ENCODE measurements at places on chromosomes 12 and 14.

GRCh38 chr12:103269946-103270345 lies 225.8 kb downstream of the C12orf42 start:
- no peak for DNase-seq

GRCh38 chr12:108910336-108910735 lies 30.4 kb downstream of the DAO start:
- no peak for DNase-seq

DNA sequence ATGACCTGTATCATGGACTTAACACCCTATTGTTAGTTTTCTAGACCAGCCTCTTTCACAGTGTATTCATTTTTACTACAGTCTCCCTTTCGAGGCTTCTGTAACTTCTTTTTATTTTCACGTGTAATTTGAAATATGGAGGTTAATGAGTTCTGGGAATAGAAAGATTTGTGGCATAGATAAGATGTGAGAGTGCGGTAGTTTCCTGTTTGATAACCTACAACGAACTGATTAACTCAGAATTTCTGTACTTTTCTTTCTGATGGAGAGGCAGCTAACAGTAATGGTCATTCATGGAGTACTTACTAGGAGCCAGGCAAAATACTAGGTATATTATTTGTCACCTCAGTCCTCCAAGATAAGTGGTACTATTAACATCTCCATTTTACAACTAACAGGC lies 21.2 kb downstream of the POLR3B start:
- DNase-seq = no peak

- no peak for DNase-seq
These were observed 6.0 kb upstream of the ADCY6 start for GRCh38 chr12:48794870-48795269.

DNA sequence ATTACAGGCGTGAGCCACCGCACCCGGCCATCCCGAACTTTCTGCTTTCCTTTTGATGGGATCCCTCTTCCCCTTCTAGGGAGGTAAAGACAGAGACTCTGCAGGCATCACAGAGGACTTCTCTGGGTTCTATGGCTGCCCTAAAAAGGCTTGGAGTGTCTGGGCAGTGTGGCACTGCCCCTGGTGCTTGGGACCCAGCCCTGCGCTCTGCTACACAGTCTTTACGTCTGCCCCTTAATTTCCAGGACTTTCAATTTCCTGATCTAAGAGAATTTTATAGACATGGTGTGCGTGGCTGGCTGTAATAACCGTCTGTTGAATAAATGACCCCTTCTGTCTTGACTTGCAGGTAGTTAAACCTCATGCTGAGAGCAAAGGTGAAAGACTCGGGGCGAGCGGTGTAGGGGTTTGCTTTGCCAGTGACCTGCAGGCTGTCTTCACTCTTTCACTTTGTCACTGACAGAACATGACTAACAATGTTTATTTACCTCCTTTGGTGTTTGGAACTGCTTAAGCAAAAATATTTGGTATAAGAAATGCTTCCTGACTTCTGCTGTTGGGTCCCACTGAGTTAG lies 110.9 kb upstream of the MAP1LC3B2 start:
- DNase-seq = no peak

GRCh38 chr12:10101648-10102220 lies 2.9 kb upstream of the CLEC1A start:
- no peak for DNase-seq

- no peak for DNase-seq
These were observed 210.9 kb downstream of the LRFN5 start for GRCh38 chr14:41817626-41818025.

DNA sequence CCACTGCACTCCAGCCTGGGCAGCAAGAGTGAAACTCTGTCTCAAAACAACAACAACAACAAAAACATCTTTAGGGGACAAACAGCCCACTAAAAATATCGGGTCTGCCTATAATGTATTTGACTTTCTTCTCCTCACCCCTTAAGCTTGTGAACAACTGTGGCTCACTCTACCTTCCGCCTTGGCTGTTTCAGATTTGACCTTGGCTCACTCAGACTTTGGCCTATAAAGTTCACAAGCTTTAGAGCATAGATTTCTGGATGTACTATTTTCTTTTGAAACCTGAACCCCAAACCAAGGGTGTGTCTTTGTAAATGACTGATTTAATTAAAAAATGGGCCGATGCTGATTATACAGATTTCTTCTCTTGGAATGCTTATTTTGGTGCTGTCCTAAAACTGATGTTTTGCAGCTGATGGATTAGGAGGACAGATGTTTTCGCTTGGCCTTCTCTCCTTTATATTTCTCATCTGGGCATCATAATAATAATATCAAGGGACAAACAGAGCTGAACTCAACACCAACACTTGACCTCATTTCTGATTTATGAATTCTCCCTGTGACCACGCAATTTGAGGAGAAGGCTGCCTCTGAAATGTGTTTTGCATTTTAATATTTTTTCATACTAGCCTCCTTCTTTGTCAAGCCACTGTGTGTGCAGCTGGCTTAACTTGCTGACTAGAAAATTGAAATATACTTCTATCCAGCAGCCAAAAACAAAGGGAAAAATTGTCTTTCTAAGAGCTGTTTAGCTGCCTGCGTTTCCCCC lies 40.2 kb upstream of the RASSF3 start:
- no peak for DNase-seq

GRCh38 chr12:10697862-10698261 lies 24.0 kb upstream of the STYK1 start:
- DNase-seq = no peak

GRCh38 chr12:70251661-70252060 lies 8.4 kb downstream of the CNOT2 start:
- no peak for DNase-seq
